ENCODE measurements at places on chromosomes 11 and 22.

DNA sequence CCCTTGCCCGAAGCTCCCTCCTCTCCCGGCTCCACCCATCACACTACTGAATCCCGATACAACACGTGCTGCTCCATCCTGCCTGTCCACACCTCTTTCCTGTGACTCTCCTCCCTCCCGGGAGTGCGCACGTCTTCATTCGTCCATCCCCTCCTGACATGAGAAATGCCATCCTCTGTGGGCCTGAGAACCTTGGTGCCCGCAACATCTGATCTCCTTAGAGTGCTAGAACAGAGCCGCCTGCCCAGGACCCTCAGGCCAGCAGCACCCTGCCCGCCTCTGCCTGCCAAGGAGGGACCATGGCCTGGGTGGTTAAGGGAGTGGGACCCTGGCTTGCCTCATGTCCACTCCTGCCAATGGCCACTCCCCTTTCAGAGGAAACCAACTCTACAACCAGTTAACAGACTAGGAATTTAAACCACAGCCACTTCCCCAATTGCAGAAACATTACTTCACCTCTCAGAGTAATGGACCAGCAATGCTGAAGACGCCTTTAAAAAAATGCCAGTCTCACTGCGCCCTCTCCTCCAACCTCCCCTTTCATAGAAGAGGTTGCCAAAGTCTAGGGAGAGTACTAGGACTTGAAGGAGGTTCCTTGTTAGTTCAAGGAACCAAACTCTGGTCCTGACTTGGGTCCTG, 466.3 kb downstream of the OPCML start:
- DNase-seq, result no peak

DNA sequence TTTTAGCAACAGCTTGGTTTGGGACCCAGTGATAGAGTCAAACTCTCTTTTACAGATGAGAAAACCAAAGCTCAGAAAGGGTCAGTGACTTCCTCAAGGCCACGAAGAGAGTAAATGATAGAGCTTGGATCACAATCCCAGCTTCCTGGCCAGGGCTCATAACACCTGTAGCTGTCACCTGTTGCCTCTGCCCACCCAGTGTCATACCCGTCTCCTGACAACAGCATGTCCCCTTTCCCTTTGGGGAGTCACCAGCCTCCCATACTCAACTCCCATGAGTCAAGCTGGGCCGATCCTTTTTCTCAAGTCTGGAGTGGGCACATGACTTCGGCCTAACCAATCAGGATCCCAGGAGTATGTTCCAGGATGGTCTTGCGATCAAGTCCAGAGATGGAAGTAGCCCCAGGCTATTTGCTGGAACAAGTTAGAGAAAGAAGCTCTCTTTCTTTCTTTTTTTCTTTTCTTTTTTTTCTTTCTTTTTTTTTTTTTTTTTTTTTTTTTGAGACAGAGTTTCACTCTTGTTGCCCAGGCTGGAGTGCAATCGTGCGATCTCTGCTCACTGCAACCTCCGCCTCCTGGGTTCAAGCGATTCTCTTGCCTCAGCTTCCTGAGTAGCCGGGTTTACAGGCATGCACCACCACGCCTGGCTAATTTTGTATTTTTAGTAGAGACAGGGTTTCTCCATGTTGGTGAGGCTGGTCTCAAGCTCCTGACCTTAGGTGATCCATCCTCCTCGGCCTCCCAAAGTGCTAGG, 27.8 kb upstream of the MYH9 start:
- no peak for DNase-seq

DNA sequence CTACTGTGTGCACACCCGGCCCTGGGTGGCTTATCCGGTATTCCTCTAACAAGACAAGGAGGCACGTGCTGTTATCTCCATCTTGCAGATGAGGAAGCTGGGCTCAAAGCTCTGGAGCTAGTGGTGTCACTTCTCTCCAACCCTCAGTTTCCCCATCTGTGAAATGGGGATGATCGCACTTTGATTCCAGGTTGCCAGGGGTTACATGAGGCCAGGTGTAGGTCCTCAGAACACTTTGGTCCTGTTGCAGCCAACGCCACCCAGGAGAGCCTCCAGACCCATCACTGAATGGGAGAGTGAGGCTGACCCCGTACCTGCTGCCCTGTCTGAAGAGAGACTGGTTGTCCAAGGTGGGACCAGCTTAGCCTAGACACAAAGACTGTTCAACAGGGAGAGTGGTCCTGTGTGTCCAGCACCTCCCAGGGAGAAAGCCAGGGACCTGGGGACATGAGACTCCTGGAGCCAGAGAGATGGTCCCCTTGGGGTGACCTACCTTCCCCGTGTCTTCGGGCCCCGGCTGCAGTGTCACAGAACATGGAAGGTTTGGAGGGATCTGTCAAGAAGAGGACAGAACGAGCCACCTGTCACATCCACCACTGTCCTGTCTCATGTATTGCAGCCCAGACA, 41.0 kb downstream of the TPBGL start:
- DNase-seq, result no peak

DNA sequence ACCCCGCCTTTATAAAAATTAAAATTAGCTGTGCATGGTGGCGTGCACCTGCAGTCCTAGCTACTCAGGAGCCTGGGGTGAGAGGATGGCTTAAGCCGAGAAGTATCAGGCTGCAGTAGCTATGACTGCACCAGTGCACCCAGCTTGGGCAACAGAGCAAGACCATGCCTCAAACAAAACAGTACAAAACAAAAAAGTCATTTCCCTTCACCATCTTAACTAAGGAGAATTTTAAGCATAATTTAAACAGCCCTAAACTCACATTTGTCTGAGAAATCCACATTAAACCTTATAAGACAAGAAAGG, 23.3 kb upstream of the TFIP11 start:
- no peak for DNase-seq

GRCh38 chr11:46695345-46696211, 4.8 kb downstream of the ARHGAP1 start:
- no peak for DNase-seq

DNA sequence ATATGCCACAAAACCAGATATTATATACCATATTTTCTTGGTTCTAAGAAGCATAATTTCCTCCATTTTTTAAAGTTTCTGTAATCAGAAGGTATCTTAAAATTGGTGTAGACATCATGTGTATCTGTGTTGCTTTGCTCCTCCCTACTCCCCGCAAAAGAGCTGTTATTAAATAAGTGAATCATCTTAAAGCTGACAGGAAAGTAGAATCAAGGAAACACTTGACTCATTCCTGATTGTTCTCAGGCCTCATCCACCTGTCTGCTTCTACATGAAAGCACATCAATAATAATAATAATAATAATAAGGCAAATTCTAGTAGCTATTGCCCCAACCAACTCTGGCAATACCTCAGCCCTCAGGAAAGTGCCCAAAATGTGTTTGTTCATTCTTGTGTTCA, 26.2 kb upstream of the GUCY1A2 start:
- no peak for DNase-seq

GRCh38 chr11:111526501-111526900, 11.9 kb downstream of the HOATZ start:
- no peak for DNase-seq

- DNase-seq, result no peak
Observed at GRCh38 chr22:35930933-35931332, 97.7 kb downstream of the RBFOX2 start.

Data from stimulated activated CD4-positive, alpha-beta T cell treated with anti-CD3 and anti-CD28 coated beads, Interleukin-4, amount 100 ng/mL, for 48 hours (primary cell).